KBM-7 (cell line): ENCODE measurements at places on chromosomes 2 and 18.

- no peak for DNase-seq
Measured at GRCh38 chr18:78507217-78507616, 472.4 kb upstream of the SALL3 start.

DNA sequence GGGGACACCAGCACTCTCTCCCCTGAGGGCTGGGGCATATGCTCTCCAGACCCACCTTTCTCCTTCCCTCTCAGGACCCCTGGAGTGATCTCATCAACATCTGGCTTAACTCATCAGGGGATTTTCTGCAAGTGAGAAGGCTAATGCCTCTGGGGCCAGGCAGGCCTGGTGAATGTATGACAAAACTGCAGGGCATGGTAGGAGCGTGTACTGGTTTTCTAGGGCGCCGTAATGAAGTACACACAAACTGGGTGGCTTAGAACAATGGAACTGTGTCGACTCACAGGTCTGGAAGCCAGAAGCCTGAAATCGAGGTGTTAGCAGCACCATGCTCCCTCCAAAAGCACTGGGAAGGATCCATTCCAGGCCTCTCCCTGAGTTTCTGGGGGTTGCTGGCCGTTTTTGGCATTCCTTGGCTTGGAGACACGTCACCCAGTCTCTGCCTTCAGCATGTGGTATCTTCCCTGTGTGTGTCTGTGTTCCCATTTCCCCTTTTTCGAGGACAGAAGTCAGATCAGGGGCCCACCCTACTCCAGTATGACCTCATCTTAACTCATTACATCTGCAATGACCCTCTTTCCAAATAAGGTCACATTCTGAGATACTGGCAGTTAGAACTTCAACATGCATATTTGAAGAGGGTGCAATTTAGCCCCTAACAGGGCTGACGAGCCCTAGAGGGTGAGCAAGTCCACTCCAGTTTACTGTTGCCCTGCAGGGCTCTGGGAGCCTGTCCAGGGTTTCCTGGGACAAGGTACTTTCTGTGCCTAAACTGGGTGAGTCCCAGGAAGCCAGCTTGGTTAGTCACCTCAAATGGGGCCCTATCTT lies 45.5 kb upstream of the CAB39 start:
- DNase-seq, result peak; percentile 88

DNA sequence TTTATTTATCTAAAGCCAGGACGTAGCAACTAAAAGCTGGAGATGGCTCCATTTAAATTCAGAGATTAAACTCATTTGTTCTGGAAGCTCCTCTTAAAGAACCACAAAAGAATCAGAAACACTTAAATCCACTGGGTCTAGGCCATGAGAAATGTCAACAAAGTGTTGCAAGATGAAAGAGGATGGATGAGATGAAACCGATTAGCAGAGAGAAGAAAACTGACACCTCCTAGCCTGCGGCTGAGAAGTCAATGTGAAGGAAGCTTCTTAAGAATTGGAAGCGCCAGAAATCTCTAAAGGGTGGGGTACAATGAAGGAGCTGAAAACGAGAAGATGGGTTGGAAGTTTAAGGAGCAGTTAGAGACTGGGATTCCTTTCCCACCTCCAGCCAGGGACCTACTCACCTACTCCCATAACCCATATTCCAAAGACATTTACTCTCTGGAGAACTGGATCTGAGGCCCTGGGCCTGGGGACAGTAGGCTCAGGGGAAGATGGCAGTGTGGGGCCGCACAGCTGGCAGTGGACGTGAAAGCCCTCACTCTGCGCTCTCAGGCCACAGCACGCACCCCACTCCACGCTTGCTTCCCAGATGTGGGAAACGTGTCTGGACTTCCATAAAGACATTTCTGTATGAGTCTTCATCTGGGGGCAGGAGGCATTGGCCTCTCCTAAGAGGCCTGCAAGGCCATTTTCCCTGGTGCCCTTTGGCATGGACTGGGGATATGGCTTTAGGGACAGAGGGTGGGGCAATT lies 188.4 kb downstream of the LOXHD1 start:
- no peak for DNase-seq

DNA sequence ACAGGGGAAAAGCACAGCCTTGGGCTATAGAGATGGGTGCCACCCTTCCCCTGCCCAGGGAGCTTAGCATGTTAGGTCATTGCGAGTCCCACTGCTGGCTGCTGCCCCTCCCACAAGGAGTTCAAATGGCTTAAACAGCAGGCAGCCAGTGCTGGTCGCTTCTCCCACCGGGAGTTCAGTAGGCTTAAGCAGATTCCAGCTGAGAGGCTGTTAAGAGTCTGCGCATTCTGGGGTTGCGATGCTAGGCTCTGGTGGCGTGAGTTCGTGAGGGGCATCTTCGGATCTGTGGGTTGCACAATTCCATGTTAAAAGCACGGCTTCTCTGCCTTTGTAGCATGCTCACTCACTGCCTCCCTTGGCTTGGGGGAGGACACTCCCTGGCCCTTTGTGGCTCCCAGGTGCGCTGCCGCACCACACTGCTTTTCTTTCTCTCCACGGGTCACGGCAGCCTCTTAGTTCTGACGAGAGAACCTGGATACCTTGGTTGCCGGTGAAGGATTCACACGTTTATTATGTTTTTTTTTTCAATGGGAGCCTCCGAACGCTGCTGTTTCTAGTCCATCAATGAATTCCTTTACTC lies 93.2 kb downstream of the UNC80 start:
- DNase-seq, result no peak

DNA sequence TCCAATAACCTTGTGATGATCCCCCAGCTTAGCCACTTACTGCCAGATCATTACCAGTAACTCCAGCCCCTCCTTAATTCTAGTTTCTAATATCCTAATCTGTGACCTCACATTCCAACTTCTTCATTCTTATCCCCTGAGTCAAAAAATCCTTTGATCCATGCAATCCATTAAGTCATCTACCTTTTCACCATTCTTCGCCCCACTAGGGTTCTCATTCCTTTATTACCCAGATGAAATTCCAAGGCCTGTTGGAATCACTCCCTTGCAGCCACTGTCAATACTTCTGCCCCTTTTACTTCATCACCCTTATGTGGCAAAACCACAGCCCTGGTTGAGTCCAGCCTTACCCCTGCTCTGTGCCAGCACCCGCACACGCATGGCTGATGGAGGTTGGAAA lies 20.3 kb upstream of the IL36G start:
- DNase-seq, result no peak

- DNase-seq, result no peak
Measured at GRCh38 chr2:109345091-109345490, 216.1 kb downstream of the SH3RF3 start.
